ENCODE measurements at places on chromosomes 4 and X.
A peak's percentile ranks its signal among the peaks of the same experiment; 100 is the strongest.

- DNase-seq, result no peak
Observed at GRCh38 chr4:39278476-39278875, 87.7 kb downstream of the RFC1 start.

DNA sequence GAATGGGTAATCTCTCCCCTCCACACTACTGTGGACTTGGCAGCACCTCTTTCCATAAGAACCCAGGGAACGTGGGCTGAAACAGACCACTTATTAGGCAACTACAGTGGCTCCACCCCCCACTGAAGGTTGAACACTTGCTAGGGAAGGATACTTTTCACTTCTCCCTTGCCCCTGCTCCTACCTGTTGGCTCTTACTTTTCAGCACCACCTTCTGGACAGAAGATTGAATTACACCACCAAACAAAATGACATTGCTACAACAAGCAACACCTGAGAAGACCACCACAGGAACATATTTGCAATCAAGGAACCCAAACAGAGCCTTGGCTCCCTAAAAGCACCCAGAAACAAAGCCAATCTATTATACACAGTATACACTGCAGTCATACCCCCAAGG is 132.1 kb upstream of the CXCL13 start:
- DNase-seq, result no peak

DNA sequence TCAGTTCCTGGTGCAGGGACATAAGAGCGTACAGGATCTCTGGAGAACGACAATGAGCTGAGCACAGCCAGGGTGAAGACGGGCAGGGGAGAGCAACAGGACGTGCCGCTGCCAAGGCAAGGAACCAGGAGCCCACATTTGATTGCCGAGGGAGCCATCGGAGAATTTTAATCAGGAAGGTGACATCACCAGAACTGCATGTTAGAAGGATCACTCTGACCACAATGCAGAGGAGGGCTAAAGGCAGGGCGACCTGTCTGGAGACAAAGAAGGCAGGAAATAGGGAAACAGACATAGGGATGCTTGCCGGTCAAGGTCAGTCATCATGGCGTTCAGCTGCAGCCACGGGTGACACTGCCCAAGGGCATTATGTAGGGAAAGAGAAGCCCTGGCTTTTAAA is 81.4 kb downstream of the RBM47 start:
- DNase-seq, result no peak

- DNase-seq, result no peak
Observed at GRCh38 chr4:129903861-129904260, 807.9 kb downstream of the C4orf33 start.

DNA sequence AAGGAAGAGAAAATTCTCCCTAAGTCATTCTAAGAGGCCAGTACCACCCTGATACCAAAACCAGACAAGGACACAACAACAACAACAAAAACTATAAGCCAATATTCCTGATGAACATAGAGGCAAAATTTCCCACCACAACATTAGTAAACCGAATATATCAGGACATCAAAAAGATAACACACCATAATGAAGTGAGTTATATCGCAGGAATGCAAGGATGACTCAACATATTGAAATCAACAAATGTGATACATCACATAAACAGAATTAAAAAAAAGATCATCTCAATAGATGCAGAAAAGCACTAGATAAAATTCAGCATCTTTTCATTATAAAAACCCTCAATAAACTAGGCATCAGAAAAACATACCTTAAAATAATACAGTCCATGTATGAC is 1844.4 kb upstream of the PCDH10 start:
- no peak for DNase-seq

GRCh38 chr4:186798951-186799659 is 75.4 kb upstream of the FAT1 start:
- DNase-seq, result no peak

DNA sequence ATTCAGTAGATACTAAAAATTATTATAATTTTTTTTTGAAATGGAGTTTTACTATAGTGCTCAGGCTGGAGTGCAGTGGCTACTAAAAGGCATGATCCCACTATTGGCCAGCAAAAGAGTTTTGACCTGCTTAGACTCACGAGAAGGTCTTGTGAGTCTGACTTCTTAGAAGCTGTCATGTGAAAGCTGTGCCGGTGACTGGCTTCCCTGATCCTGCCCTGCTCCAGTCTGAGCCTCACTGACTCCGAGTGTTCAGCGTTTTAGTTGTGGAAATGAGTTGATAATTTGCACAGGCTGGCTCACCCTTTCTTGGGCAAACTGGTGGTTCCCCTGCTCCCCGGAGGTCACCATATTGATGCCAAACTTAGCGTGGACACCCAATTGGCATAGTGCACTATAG is 16.4 kb upstream of the CXCL8 start:
- no peak for DNase-seq

DNA sequence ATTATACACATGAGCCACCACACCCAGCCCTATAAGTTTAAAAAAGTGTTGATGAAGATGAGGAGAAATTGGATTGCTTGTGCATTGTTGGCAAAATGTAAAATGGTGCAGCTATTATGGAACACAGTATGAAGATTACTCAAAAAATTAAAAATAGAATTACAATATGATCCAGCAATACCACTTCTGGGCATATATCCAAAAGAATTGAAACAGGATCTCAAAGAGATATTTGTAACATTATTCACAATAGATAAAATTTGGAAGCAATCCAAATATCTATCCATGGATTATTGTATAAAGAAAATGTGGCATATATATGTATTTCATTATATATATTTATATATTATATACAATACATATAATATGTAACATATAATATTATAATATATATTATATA is 515.6 kb upstream of the GNPDA2 start:
- no peak for DNase-seq

- no peak for DNase-seq
Observed at GRCh38 chrX:11474576-11474975, 181.4 kb downstream of the AMELX start.

GRCh38 chr4:41540687-41541086 is 2.7 kb downstream of the LIMCH1 start:
- DNase-seq, result no peak

DNA sequence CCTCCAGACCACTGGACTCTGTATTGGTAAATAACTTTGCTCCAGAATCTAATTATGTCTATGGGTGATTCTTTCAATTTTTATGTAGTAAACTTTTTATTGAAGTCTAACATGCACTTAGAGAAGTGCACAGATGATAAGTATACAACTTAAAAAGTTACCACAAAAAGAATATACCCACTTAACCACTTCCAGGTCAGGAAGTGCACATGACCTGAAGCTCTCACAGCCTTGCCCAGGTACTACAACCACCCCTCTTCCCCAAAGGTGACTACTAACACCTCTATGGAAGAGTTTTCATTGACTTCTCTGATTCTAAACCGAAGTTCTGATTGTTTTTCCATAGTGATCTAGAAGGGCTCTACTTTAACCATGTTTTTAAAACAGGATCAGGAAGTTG is 43.6 kb upstream of the SPRY1 start:
- DNase-seq, result no peak

DNA sequence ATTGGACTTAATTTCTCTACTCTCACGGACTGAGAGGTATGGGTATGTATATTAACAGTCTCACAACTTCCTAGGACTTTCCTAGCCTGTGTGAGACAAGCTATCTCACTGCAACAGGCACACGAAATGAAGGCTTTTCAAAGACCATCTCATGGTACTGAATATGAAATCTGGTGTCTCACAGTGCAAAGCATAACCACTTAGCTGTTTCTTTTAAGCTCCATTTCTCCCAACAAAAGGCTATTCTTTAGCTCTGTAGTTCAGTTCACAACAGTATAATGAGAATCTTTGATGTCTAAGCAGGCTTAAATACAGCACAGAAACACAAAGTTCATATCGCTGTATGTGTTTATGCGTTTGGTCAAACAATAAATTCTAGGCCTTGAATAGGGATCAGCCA is 116.2 kb upstream of the PCDH18 start:
- no peak for DNase-seq

DNA sequence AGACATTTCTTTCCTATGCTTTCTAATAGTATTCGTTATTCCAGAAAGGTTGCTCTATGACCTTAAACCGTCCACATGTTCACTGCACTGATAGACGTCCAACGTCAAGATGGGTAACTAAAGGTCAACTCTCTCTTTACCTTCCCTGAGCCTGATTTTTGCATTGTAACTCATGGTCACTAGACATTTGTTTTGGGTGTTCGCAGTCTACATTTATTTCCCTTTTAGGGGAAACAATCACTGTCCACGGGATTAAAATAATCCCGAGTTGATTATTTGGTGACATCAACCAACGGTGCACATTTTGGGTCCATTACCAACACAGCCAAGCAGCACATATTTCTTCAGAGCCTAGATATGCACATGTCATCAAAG is 540 bp upstream of the HADH start:
- DNase-seq, result no peak

DNA sequence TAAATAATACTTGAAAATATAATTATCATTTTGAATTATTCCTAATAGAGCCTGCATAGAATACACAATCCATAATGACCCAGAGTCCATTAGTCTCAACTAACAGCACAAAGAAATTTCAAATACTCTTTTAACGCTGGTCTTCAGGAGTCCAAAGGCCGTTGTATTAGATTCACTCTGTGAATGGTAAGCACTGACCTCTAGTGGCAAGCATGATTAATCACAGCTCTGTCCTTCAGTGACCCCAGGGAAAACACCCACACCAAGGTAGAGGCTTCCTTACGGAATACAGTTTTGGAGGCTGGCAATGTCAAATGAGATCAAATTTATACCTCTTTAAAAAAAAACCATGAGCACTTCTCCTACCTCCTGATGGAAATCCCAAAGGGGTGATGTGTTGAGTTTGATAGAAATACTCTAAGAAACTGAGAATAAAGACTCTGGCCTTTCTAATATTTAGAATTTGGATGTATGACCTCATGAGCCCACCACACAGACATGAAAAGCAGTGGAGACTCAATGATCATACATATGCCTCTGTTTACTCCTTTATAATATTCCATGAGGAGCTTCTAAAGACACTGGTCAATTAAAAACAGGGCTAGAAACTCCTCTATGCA is 147.2 kb upstream of the DKK2 start:
- peak; percentile 21 for DNase-seq

DNA sequence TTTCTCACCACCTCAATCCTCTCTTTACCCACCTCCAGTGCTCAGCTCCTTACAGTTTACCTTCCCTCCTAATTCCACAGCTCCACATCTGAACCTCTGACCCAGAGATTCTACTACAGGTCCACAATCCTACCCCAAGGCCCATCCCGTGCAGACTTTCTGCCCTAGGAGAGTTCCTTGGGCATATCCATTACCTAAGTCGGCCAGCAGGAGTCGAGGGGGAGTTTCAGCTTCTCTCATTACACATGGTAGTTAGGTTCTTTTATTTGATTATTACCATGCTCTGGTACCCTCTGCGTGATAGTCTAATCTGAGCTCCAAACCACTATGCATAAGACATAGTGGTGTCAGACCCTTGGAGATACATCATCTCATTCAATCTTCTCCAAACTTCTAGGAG is 117.9 kb downstream of the SH3RF1 start:
- DNase-seq, result no peak

DNA sequence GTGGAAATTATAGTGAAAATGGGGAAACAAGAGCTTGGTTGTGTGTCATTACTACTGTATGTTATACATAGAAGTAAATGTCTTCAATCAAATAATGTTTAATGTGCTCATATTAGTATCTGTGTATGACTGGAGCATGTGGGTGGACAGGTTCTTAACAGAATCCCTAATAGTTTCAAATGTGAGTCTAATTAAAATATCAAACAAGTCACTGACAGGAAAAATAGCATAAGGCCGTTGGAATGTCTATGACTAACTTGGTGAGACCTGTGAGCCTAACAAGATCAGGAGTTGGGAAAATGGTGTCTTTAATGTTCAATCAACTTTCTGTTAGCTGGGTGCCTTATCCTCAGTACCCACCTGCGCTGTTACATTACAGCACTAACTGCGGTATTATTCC is 6.2 kb upstream of the CXCL3 start:
- DNase-seq, result no peak

DNA sequence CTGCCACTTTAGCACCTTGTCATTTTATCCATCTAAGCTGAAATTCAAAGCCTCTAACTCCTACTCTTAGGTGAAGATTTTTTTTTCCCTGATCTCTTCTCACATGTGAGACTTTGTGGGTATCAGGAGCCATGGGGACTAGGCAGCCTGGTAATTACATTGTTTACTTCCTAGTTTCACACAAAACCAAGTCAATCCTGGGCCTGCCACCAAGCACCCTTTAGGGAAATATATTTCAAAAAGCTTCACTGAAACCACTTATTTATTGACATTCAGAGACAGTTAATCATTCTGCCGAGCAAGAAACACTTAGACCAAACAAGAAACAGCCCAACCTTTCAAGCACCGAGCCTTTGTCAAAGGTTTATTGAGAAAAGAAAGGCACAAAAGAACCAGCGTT is 200.0 kb downstream of the RELL1 start:
- DNase-seq, result no peak

GRCh38 chr4:24781999-24782745 is 13.2 kb upstream of the SOD3 start:
- no peak for DNase-seq

GRCh38 chrX:30786374-30786773 is 102.7 kb downstream of the TAB3 start:
- no peak for DNase-seq

Measured in DMS153 (cell line).